Ovary (tissue), 10 donors: ENCODE measurements at places on chromosomes 6 and 20.
A peak's percentile ranks its signal among the peaks of the same experiment; 100 is the strongest.

DNA sequence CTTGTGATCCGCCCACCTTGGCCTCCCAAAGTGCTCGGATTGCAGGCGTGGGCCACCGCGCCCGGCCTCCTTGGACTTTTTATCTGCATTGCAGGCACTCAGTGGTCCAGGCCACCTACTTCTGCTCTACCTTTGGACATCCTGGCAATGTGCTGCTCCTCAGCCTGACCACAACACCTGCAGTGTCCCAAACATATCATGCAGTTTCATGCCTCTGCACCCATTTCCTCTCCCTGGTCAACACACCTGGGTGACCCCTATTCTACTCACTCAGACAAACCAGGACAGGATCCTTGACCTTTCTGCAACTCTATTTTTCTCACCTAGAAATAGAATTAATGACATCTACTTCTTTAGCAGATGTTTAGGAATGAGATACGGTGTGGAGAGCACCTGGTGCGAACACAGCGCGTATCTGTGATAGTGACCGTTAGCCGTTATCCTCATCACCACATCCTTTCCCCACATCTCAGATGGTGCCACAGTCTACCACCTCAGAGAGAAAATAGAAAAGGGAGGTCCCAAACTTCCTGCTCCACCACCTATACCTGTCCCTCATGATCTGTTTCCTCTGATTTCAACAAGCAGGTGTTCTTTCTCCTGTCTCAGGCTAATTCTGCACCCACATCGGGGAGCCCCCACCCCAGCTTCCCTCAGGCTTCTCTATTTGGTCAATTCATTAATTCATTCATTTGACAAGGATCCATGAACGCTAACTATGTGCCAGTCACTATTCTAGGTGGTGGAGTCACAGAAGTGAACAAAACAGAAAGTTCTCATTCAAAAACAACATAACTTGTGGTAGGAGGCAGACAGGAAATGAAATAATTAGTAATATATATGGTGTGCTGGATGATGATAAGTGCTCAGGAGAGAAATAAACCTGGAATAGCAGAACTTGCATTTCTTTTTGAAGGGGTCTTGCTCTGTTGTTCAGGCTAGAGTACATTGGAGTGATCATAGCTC lies 4.3 kb upstream of the BTN3A2 start:
- no peak for DNase-seq

DNA sequence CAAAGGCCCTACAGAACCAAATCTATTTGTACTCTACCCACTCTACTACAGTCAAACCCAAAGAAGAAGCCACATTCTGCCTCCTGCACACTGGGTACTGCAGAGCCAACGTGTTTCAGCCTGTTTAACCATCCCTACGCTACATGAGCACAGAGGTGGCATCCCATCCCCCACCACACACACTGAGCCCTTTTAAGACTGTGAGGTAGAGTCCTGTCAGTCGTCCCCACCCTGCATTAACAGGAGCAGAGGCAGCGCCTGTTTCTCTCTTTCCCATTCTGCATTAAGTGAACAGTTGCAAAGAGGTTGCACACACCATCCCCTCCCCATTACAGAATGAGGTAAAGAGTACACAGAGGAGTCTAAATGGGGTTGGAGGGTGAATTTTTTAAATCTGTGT lies 5.2 kb upstream of the RSPH4A start:
- no peak for DNase-seq

- DNase-seq = peak; percentile 81
These were observed 1.2 kb downstream of the CHMP4B start for GRCh38 chr20:33812152-33812849.

DNA sequence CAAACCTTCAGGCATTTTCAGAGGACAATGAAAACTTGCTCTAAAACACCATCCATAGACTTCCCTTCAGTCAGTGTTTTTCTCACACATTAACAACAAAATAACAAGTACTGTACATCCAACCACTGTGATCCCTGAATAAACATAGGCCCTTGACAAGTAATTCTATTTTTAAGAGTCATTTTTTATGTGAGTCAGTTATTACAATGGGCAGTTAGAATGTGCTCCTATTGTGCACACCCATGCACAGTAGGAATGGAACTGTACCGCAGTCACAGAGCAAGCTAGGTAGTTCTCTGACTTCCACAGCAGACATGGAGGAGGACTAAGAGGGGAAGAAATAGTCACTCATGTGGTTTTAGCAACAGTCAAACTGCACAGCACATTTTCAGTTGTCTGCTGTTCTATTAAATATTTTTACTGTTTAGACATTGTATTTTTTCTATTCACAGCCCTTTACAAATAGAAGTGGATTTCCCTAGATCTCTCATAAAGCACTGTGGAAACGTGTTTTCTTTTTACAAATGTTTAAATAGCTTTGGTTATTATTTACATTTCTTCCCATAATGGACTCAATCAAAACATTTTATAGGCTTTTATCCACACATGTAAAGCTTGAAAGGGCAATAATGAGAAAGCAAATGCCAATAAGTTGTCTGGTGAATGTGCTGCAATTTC lies 100.4 kb downstream of the JAG1 start:
- DNase-seq = no peak

- DNase-seq = no peak
These were observed 84.2 kb downstream of the PREP start for GRCh38 chr6:105318660-105319059.
